Ovary (tissue), 10 donors: ENCODE measurements at places on chromosomes 2 and 18.
A peak's percentile ranks its signal among the peaks of the same experiment; 100 is the strongest.

DNA sequence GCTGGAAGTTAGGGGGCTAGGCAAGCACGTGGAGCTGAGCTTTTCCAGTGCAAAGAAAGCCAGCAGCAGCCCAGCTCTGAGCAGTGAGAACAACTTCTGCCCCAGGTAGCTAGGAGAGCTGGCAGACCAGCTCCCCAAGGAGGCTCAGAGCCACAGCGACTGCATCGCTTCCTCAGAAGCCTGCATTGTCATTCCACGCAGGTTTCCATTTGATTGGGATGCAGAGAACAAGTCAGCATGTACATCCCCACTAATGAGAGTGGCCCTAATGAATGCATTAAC is 45.1 kb downstream of the C1QL2 start:
- no peak for DNase-seq
- H3K36me3 ChIP-seq, result no peaks in the 10 kb centered on the region
- H3K27ac ChIP-seq, result no peak overlapping the region

DNA sequence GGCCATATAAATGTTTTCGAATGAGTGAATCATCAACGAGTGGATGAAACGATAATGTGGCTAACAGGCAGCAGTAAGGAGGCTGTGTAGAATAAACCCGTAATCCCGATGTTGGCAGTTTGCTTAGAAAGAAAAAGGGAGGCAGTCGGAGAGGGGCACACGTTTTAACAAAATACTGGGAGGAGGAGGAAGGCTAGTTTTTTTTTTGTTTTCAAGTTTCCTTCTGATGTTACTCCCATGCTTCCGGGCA is 476 bp upstream of the MSH2 start:
- DNase-seq, result no peak
- peaks cover 10% of the 10 kb centered on the region for H3K4me1 ChIP-seq
- peak overlapping the region; percentile 87 for H3K4me3 ChIP-seq
- H3K27ac ChIP-seq, result no peak overlapping the region

DNA sequence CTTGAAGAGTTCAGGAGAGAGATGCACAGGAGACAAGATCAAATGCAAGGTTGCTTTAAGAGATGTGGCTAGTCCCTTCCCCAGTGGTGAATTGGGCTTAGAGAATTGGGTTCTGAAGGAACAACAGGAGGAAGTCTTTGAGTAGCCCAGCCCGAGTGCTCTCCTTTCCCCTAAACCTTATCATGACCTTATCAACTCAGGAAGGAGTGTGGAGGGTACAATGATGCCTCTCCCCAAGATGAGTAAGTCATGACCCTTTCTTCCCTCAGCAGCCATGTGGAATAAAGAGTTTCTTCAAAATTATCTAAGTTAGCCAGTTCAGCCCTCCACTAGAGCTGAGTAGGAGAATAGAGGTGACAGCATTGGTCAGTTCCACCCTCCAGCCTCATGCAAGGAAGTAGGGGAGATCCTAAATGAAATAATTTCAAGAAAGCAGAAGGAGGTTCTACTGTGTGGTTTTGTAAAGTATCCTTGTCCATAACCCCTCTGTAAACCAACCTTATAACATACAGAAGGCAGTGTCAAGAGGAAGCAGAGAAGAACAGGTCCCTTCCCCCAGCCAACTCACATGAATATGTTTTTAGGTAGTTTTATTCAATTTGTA is 88.4 kb downstream of the ARHGAP15 start:
- no peak overlapping the region for H3K4me3 ChIP-seq
- H3K4me1 ChIP-seq, result no peaks in the 10 kb centered on the region
- H3K27me3 ChIP-seq, result no peaks in the 10 kb centered on the region
- no peak for DNase-seq

GRCh38 chr2:111049792-111050640 is 70.7 kb upstream of the BCL2L11 start:
- no peak for DNase-seq
- H3K36me3 ChIP-seq, result no peaks in the 10 kb centered on the region
- H3K27me3 ChIP-seq, result no peaks in the 10 kb centered on the region
- H3K4me3 ChIP-seq, result no peak overlapping the region

DNA sequence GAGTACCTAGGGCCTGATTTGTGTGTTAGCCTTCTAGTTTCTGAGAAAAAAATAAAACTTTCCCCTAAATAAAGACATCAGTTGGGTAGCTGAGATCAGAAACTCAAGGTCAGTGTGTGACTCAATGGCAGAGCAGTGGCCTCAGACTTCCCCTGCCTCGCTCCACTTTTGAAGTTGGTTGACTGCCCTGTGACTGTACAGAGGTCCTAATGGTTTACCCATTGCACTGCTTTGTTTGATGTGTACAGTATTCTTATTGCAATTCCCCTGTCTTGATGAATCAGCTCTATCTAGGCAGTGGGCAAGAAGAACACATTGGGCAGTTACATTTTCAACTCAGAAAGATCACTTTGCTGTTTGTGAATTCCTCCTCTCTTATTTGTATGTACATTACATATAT is 315.7 kb downstream of the KCNS3 start:
- H3K4me3 ChIP-seq, result no peak overlapping the region
- H3K36me3 ChIP-seq, result no peaks in the 10 kb centered on the region
- no peak overlapping the region for H3K27ac ChIP-seq
- no peaks in the 10 kb centered on the region for H3K4me1 ChIP-seq
- no peak for DNase-seq

- peaks cover 11% of the 10 kb centered on the region for H3K4me1 ChIP-seq
- H3K27me3 ChIP-seq, result no peaks in the 10 kb centered on the region
- H3K36me3 ChIP-seq, result no peaks in the 10 kb centered on the region
Measured at GRCh38 chr2:233473386-233473791, 93.2 kb downstream of the USP40 start.

- H3K4me1 ChIP-seq, result no peaks in the 10 kb centered on the region
- H3K27me3 ChIP-seq, result no peaks in the 10 kb centered on the region
- H3K27ac ChIP-seq, result no peak overlapping the region
- no peaks in the 10 kb centered on the region for H3K36me3 ChIP-seq
- no peak for DNase-seq
Measured at GRCh38 chr2:229783108-229783721, 68.9 kb upstream of the DNER start.

DNA sequence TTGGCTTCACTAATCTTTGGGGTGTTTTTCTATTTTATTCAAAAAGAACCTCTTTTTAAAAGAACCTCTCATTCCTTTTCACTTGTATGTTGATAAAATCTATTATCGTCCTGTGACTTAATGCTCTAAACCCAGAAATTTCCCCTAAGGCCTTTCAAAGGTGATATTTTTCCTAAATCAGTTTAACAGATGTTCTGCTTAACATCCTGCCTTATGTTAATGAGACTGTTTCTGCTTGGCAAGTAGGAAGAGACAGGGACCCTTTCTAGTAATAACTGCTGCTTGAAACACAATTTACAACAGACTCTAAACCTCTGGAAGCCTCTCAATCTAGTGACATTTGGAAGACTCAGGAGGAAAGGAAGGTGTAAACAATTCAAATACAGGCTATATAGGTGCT is 128.8 kb downstream of the KCNJ3 start:
- no peak for DNase-seq
- H3K27ac ChIP-seq, result no peak overlapping the region
- H3K27me3 ChIP-seq, result no peaks in the 10 kb centered on the region
- H3K4me3 ChIP-seq, result no peak overlapping the region
- no peaks in the 10 kb centered on the region for H3K36me3 ChIP-seq

DNA sequence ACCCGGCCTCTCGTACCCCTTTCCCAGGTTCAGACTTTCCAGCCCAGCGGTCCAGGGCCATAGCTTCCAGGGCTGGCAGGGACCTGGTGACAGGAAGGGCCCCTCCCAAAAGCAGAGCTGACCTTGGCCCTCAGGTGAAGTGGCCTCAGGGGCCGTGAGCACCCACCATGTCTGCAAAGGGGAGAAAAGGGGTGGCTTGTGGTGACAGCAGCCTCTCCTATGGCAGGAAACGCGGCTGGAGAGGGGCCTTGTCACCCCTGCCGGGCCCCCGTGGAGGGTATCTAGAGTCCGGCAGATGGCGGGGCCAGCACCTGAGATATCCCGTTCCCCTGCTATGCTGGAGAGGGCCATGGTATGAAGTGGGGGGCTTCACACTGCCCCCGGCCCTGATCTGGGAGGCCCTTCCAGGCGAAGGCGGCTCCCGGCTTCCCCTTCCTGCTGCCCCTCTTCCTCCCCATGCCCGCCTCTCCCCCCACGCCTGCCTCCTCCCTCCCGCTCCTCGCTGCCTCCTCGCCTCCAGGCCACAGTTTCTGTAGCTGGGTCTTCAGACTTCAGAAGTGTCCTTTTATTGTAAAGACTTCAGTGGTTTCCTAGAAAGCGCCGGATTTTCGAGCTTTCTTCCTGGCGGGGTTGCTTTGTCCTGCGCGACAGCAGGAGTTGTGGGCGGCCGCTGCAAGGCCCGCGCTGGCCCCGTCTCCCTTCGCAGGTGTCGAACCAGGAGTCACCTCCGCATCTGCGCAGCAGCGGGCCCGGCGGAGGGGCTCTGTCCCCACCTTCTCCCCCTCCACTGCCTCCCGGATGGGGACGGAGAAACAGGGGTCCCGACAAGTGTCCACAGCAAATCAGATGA is 240.5 kb upstream of the MYT1L start:
- DNase-seq, result no peak
- no peak overlapping the region for H3K27ac ChIP-seq
- no peaks in the 10 kb centered on the region for H3K36me3 ChIP-seq
- no peak overlapping the region for H3K4me3 ChIP-seq

DNA sequence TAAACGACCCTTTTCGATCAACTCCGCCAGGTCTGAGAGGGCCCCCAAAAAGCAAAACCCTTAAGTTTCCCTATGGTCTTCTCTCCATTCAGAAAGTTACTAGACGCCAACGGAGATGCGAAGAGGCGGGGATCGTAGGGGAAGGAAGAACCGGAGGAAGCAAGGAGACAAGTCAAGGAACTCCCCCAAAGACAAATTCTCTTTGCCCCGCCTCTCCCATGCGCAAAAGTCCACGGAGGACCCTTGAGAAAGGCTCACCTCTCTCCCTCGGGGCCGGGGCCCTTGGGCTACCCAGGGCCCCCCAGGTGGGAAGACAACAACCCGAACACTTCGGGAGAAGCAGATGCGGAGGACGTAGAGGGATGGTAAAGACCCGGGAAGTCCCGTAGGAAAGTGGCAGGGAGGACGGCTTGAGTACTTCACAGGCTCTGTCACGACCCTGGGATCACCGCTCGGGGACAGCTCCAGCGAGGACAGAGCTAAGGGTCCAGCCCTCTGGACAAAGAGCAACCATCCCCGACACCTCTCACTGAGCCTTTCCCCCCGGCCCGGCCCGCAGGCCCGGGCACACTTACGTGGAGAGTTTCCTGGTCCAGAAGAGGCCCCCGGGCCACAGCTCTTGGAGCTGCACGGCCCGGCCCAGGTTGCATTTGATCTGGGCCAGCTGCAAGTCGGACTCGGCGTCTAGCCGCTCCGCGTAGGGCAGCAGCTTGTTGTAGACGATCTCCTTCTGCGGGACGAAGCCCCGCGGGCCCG is 647 bp downstream of the PSME4 start:
- H3K27ac ChIP-seq, result peak overlapping the region; percentile 93
- DNase-seq, result no peak
- H3K27me3 ChIP-seq, result no peaks in the 10 kb centered on the region
- H3K4me3 ChIP-seq, result peak overlapping the region; percentile 68
- H3K4me1 ChIP-seq, result peaks cover 4% of the 10 kb centered on the region

DNA sequence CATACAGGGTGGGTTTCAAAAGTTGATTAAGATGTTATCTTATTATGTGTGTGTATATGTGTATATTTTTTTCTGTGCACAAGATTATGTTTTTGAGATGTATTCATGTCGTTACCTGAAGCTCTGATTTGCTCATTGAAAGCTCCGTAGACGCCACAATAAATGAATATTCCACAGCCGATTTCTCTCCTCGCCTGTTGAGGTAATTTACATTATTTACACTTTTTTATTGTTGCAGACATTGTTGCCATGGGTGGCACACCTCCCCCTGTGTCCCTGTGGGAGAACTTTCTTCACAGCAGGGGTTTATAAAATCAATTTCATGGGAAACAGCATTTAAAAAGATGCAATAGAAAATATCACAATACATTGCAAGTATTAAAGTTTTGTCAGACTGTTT is 100.6 kb downstream of the GLI2 start:
- no peak for DNase-seq
- no peaks in the 10 kb centered on the region for H3K27me3 ChIP-seq
- no peaks in the 10 kb centered on the region for H3K36me3 ChIP-seq
- no peak overlapping the region for H3K27ac ChIP-seq
- peaks cover 15% of the 10 kb centered on the region for H3K4me1 ChIP-seq
- H3K4me3 ChIP-seq, result no peak overlapping the region

DNA sequence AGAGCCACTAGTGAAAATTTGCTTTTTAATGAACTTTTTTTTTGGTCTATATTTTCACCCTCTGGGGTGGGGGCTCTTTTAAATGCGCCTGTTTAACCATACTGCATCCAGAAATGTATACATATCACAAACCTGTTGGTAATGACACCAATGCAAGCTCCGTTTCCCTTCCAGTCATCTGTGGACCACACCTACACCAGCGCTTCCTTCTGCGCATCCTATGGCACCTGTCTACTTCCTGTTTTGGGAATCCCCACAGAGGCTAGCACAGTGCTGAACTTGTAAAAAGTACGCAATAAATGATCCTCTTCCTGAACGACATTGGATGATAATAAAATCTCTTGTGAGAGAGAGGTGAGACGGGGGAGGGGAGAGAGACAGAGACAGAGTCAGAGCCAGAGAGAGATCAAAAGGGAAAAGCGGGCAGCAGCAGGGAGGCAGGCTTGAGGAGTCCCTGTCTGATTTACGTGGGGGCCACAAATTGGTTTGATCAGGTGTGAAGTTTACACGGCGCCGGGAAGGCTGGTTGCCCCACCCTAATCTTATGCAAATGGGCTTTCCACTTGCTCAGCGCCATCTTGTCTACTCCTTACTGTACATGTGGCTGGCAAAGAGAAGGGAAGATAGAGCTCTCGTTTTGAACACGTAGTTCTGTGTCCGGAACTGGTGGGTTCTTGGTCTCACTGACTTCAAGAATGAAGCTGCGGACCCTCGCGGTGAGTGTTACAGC is 38.1 kb upstream of the SLC38A11 start:
- H3K27ac ChIP-seq, result no peak overlapping the region
- no peak for DNase-seq
- H3K36me3 ChIP-seq, result no peaks in the 10 kb centered on the region
- no peaks in the 10 kb centered on the region for H3K4me1 ChIP-seq

DNA sequence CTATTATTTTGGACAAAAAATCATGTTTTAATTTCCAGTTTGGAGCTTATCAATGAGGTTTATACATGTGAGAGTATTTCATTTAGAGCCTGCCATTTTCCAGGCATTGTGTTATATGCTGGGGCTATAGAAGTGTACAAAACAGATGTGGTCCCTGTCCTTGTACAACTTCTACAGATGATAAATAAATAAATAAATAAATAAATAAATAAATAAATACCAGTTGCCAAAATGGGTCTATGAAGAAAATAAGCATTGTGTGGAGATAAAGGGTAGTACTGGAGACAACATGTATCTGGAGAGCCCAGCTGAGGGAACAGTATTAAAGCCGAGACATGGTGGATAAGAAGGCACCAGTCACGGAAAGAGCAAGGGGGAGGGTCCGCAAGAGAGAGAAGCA is 210.0 kb downstream of the SS18 start:
- no peak for DNase-seq
- no peak overlapping the region for H3K27ac ChIP-seq
- peaks cover 10% of the 10 kb centered on the region for H3K4me1 ChIP-seq
- no peaks in the 10 kb centered on the region for H3K36me3 ChIP-seq

- H3K4me3 ChIP-seq, result no peak overlapping the region
- no peak overlapping the region for H3K27ac ChIP-seq
Measured at GRCh38 chr2:52976143-52976949, 791.3 kb upstream of the CHAC2 start.

GRCh38 chr2:208356846-208357574 is 49.6 kb upstream of the PTH2R start:
- no peaks in the 10 kb centered on the region for H3K4me1 ChIP-seq
- no peak overlapping the region for H3K27ac ChIP-seq
- H3K27me3 ChIP-seq, result no peaks in the 10 kb centered on the region

- peaks cover 26% of the 10 kb centered on the region for H3K4me1 ChIP-seq
- H3K36me3 ChIP-seq, result no peaks in the 10 kb centered on the region
- peak overlapping the region; percentile 65 for H3K27ac ChIP-seq
- no peak for DNase-seq
Measured at GRCh38 chr18:59624369-59624765, 72.9 kb downstream of the CCBE1 start.
